ENCODE measurements at places on chromosomes 2 and 18.
A peak's percentile ranks its signal among the peaks of the same experiment; 100 is the strongest.

DNA sequence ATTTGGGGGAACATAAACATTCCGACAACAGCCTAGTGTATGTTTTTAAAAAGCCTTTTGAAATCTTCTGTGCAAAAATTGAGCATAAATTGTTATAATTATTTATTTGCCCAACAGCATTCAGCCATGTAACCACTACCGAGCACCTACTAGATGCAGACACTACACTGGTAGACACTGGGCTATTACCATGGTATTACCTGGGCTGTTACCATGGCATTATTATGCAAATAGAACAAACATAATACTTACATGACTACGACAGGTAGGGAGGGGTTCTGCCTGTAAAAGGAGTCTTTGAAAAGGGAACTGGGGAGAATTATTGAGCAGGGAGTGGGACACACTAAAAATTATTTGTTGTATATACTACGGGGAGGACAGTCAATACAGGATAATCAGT lies 116.4 kb downstream of the MREG start:
- no peak for DNase-seq

- no peak for DNase-seq
Measured at GRCh38 chr2:128717758-128718710, 399.4 kb upstream of the HS6ST1 start.

DNA sequence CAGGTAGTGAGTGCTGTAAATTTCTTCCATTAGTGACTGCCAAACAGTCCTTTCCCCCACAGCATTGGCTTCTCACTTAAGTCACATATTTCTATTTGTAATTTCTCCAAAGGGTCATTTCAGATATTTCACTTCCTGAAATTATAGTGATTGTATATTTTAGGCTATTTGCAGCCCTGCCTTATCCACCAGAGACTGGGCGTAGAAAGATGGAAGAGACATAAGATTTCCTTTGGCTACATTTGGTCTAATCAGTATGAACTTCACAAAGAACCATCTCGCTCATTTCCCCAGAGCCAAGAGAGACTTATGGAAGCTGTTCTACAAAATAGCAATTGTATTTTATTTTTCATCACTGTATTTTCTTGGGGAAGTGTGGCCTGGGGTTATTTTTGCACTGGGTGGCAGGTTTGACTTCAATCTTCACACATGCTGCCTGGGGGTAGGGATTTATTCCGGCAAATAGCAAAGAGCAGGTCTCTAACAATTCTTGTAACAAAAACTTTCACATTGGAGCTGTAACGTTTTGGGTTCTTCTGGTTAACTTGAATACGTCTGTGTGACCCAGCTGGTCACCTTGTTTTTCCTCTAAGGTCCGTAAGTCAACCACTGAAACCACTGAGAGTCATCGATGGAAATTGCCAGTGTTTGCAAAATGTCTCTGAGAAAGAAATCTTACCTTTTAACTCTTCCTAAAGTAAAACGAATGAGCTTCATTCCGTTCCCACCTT lies 170.6 kb upstream of the SERPINE2 start:
- no peak for DNase-seq

DNA sequence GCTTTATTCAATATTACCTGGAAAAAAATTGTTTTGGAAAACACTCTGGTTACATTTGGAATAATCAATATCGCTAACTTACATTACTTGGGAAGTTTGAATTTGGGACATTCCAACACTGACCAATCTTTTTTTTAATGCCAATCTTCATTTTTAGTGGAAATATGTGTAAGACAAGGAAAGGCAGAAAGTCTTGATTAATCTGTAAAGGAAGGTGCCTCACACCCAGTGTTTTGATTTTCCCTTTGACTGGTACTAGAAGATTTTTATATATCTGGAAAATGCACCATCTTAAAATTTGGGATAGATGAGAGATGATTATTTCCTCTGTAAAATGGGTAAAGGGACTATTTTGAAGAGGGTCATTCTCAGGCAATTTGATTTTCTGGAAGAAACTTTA lies 879.2 kb upstream of the ZEB2 start:
- no peak for DNase-seq

DNA sequence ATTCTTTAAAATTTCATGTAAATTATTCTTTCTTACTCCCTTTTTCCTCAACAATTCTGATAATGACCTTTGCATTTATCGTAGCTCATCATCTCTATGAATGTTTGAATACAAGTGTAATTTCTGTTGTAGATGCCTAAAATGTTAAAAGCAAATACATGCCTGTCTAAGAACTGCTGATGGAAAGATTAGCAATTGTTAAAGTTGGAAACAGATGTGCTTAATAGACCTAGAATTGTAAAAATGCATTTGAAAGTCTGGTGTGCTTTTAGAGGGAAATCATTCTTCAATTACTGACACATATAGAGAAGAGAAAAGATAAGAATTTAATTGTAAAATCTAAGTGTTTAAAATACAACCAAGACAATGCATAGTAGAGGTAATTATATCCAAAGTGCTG lies 50.4 kb downstream of the CCDC102B start:
- DNase-seq: no peak

DNA sequence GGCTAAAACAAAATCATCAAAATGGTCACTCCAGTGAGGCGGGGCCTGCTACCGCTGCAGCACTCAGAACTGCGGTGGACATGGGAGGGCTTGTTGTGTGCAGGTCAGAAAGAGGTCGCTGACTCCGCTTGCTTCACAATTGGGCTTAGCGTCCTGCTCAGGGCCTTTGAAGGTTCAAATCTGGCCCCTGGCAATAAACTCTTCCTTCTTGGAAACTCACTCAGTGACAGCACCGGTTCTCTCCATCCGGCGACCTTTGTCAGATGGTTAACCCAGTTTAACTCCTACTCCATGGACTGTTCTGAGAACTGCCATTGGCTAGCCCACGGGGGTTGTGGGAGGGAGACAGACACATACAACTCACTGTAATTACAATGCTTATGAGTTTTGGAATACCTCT lies 29.0 kb upstream of the LAPTM4A start:
- DNase-seq: no peak

DNA sequence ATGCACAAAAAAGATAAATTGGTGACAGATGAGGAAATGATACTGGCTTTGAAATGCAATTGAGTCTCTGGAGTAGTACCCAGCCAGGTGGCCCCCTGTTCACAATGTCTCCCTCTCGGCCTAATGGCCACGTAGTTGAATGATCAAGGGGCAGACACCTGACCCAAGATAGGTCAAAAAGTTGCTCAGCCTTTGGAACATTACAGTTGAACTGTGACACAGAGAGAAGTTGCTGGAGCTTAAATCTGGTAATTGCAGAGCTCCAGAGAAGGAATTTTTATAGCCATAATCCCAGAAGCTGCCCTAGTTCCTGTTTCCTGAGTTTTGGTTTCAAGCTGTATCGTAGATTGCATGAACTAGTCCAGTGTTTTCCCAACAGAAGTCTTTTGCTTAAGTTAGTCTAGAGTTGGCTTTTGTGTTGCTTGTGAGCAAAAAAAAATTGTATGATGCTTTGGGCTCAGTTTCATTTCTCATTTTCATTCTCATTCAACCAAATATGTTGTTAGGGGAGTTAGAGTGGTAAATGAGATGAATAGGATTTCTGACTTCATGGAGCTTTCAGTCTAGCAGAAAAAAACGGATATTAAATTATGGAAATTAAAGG lies 117.9 kb downstream of the CSRNP3 start:
- DNase-seq: no peak

- DNase-seq: no peak
Measured at GRCh38 chr2:25176541-25177181, 8.3 kb upstream of the POMC start.

- DNase-seq: peak; percentile 50
Measured at GRCh38 chr2:27016801-27017325, 15.9 kb upstream of the TMEM214 start.

- DNase-seq: peak; percentile 94
Measured at GRCh38 chr2:53970724-53971602, at the start of gene PSME4. TSS of gene PSME4 (minus strand) at chr2:53970993. CDS start at chr2:53970784, 209 bp downstream.

DNA sequence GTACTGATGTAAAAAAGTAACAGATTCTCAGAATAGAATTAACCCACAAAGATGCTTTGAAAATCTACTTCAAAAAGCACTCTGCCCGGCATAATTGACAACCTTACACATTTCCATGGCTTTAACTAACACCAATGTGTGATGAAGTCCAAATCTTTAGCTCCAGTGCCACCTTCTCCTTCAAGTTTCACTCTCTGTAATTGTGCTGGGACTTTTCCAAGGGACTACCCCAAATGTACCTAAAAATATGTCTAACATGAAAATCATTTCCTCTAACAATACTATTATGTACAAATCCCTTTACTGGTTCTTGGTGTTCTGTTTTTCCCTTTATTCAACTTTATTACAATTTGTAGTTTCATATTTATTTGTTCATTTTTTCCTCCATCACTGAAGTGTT lies 20.6 kb upstream of the UBE2E3 start:
- DNase-seq: no peak

GRCh38 chr2:64769392-64770044 lies 115.8 kb upstream of the SERTAD2 start:
- DNase-seq: no peak

- peak; percentile 60 for DNase-seq
Measured at GRCh38 chr2:68287580-68288441, 31.9 kb downstream of the CNRIP1 start.

- peak; percentile 71 for DNase-seq
Measured at GRCh38 chr2:104861351-104862057, 7.6 kb downstream of the POU3F3 start.

DNA sequence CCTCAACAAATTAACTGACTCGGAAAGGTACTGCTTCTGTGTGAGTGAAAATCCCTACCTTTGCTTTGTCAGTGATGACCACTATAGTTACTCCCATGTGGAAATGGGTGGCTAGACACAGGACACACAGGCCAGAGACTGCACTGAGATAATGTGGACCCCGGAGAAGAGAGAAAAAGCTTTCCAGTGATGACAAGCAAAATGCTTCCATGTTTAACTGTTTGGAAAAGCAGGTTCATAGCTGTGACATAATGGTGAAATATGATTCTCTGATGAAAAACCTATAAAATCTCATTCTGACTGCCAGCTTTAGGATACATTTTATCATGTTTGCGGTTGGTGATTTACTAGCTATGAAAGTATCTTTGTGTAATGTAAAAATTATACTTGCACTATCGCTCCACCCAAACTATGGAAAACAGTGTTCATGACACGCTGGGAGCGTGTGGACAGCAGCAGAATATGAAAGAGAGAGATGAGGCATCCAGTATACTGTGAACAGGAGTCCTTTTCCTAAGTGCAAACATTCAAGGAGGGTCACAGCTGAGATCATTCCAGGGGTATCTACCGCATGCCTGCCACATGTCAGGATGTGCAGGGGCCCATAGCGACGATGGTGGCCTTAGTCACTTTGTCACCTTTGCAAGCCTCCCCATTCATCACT lies 782.7 kb upstream of the SOX11 start:
- no peak for DNase-seq

GRCh38 chr2:152710713-152711112 lies 6.5 kb downstream of the PRPF40A start:
- no peak for DNase-seq

DNA sequence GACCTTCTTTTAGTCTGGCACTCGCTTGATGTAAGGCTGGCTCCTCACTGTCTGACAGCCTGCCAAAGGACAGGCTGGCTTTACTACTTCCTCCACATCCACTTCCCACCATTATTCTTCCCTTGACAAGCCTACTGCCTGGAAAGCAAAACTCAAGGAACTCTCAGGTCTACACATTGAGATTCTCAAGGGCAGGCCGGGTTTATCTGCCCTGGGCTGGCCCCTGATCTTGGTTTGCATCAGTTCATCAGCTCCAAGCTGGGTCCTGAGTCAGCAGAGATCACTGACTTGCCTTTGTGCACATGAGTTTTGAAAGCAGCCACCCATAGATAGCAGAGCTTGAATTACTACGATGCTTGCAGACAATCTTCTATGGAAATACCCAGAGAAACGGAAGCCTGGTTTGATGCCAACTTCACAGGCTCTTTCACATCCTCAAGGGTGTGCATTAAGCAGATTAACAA lies 53.9 kb downstream of the KCTD18 start:
- peak; percentile 69 for DNase-seq

GRCh38 chr18:22223254-22223964 lies 54.0 kb downstream of the GATA6 start:
- DNase-seq: no peak

GRCh38 chr2:128262315-128263253 lies 56.1 kb downstream of the HS6ST1 start:
- DNase-seq: no peak

- no peak for DNase-seq
Measured at GRCh38 chr2:70080610-70081200, 6.6 kb upstream of the PCBP1 start.

- peak; percentile 59 for DNase-seq
Measured at GRCh38 chr18:35117951-35118411, 76.8 kb downstream of the MAPRE2 start.

- DNase-seq: peak; percentile 5
Measured at GRCh38 chr2:195498176-195498575, 158.8 kb upstream of the SLC39A10 start.

DNA sequence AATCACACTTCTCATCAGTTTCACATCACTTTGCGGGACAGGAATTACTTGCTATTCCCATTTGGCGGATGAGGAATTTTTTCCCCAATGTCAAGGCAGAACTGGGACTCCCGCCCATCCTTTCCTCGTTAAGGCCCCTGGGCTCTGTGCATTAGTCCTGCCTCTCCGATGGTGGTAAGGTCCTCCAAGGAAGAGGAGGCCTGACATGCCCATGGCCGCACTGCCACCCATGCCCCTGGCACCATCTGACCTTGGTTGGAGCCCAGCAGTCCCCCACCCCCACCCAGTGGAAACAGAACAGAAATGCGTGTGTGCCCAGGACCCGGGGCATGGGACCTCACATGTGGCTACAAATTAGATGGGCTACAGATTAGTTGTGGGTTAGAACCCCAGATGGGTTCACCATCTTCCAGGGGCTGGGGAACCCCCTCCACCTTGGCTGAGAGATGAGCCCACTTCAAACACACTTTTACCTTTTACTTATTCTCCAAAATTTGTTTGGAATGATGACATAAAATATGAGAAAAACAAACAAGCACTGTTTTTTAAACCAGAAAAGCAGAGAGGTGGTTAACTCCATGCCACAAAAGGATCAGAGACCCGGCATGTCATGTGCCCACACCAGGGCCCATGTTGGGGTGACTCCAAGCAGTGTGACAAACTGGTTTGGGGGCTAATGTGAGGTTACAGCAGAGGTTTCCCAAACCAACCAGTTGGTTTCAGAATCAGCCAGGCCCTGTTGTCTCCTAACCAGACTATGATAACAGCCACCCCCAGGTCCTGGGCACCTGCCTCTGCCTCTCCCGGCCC lies 11.0 kb upstream of the DUSP2 start:
- DNase-seq: no peak

- DNase-seq: no peak
Measured at GRCh38 chr18:48355276-48356115, 53.7 kb downstream of the ZBTB7C start.
